ENCODE measurements at places on chromosomes 11 and 22. TPM values are rescaled to one million over a fixed set of nuclear protein-coding genes. Genes with fewer than 3 reads are reported as not detected.

THRSP gene
- total RNA-seq, result not detected

HORMAD2 gene
- total RNA-seq, result not detected

KCNJ4 gene
- total RNA-seq, result 0.08 TPM

FOLR2 gene
- not detected for total RNA-seq

GRAP2 gene
- not detected for total RNA-seq

TRIM51 gene
- not detected for total RNA-seq

ANGPTL5 gene
- not detected for total RNA-seq

BSX gene
- total RNA-seq, result not detected

ABCC8 gene
- 0.52 TPM for total RNA-seq

OR10D3 gene
- not detected for total RNA-seq

OR6T1 gene
- total RNA-seq, result not detected

PRR5 gene
- total RNA-seq, result 16.9 TPM

GRM5 gene
- total RNA-seq, result not detected

TMPRSS13 gene
- 2.8 TPM for total RNA-seq

CECR2 gene
- not detected for total RNA-seq

Data from HT-29 (cell line).